ENCODE measurements at places on chromosomes 7 and 10.

DNA sequence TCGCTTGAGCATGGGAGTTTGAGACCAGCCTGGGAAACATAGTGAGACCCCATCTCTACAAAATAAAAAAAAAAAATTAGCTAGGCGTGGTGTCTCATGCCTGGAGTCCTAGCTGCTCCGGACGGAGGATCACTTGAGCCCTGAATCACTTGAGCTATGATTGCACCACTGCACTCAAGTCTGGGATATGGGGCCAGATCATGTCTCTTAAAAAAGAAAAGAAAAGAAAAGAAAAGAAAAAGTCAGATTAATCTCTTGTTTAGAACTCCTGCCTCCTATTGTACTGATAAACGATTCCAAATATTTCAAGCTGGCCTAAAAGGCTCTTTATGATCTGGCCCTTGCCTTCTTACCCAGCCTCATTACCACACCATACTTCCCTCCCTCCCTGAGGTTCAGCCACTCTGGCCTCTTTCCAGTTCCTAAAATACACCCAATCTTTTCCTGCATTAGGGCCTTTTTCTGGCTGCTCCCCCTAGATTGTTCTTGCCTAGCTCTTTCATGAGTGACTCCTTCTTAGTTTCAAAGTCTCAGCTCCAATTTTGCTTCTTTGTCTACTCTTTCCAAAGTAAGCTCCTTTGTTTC is 41.7 kb downstream of the VCL start:
- no peak for DNase-seq

- no peak for DNase-seq
Observed at GRCh38 chr10:12448340-12448728, 99.0 kb downstream of the CAMK1D start.

GRCh38 chr7:154743206-154743605 is 259.7 kb downstream of the PAXIP1 start:
- no peak for DNase-seq

DNA sequence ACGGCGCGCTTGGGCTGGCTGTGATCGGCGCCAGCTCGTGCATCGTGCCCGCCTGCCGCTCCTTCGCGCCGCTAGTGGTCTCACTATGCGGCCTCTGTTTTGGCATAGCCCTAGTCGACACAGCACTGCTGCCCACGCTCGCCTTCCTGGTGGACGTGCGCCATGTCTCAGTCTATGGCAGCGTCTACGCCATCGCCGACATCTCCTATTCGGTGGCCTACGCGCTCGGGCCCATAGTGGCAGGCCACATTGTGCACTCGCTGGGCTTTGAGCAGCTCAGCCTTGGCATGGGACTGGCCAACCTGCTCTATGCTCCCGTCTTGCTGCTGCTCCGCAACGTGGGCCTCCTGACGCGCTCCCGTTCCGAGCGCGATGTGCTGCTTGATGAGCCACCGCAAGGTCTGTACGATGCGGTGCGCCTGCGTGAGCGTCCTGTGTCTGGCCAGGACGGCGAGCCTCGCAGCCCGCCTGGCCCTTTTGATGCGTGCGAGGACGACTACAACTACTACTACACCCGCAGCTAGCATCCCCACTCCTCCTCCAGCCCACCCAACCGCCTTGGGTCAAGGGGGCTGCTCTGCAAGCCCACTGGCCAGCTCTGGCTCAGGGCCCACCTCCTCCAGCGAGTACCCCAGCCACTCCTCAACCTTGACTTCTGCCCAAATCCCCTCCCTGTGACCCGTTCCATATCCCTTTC is 1.9 kb downstream of the SLC18A3 start:
- DNase-seq, result no peak

DNA sequence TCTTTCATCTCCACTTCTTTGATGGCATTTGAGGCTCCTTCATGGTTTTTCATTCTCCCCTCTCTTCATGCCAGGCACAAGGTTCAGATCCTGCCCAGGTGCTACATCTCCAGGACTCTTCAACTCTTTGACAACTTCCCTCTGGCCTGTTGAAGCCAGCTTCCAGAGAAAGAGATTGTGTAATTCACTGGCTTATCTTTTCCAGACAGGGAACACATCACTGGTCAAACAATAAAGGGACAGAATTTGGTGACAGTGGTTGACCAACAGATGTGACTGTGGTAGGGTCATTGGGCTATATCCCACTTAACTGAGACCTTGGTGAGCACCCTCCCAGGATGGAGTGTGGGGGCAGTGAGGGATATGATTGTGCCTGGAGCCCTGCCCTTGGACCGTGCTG is 111.4 kb upstream of the AGK start:
- no peak for DNase-seq

DNA sequence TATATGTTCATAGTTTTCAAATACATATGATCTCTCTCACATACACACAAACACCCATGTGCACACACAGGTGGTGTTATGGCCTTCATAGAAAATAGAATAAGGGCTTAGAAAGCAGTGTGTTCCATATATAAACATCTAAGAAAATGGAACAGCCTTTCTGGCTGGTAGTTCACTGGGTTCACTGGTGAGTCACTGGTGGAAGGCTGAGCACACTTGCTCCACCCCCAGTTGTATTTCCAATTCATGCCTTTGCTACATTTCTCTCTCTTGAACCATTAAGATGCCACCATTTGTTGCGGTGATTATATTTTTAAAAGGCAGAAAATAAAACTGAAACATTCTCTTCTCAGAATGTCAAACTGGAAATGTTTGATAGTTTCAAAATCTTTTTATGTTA is 252.1 kb downstream of the GLI3 start:
- no peak for DNase-seq

DNA sequence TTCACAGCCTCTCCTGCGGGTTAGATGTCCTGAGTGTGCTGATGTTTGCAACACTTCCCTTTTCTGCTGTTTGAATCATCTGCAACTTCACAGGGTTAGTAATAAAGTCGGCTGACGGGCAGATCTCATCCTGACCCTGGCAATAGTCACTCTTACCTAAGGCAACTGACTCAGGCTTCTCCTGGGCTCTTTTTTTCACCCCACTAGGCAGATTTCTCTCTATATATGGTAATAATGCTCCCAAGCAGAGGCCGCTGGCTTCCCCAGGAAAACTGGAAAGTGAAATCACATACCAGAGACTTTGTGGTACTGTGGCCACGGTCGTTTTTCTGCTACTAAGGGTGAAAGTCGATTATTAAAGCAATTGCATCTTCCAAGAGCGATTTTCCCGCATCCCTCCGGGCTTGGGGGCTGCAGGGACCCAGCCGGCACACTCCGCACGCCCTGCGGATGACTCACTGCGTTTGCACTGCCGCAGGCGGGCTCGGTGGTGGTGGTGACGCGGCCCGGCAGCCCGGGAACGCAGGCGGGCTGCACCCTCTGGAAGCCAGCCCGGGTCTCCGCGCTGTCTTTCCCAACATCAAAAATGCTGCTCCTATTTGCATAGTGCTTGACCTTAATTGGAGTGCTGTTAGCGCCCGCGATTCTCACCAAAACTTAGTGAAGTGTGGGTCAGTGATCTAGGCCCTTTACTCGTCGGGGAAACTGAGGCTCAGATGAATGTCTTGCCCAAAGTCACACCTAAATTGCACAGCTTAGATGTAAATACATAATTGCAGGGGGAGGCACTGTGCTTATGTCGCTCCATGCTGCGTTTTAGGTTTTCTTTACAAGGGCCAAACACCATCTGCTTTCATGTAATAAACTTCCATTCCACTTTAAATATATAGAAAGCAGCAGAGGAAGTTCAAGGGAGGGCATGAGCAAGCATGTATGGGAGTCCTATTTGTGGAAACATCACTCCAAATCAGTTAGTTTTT is 47.6 kb upstream of the ITGB1 start:
- DNase-seq, result peak; percentile 53

- DNase-seq, result no peak
Observed at GRCh38 chr7:2110610-2111396, 121.9 kb downstream of the MAD1L1 start.

DNA sequence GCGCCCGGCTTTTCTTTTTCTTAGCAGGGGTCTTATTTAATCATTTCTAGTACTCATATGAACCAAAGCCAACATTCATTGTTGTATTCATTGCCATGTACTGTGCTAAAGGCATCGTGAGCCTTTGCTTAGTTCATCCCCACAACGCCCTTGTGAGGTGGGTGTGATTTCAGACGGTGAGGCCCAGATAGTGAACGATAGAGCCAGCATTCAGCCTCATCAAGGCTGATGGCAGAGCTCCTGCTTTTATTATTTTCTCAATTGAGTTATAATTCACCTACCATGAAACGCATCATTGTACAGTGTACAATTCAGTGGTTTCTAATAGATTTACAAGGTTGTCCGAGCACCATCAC is 50.1 kb downstream of the HK1 start:
- no peak for DNase-seq

- DNase-seq, result no peak
Observed at GRCh38 chr7:48042216-48042615, 6.9 kb downstream of the C7orf57 start.

- peak; percentile 22 for DNase-seq
Observed at GRCh38 chr10:73992899-73993788, 4.8 kb upstream of the VCL start.

DNA sequence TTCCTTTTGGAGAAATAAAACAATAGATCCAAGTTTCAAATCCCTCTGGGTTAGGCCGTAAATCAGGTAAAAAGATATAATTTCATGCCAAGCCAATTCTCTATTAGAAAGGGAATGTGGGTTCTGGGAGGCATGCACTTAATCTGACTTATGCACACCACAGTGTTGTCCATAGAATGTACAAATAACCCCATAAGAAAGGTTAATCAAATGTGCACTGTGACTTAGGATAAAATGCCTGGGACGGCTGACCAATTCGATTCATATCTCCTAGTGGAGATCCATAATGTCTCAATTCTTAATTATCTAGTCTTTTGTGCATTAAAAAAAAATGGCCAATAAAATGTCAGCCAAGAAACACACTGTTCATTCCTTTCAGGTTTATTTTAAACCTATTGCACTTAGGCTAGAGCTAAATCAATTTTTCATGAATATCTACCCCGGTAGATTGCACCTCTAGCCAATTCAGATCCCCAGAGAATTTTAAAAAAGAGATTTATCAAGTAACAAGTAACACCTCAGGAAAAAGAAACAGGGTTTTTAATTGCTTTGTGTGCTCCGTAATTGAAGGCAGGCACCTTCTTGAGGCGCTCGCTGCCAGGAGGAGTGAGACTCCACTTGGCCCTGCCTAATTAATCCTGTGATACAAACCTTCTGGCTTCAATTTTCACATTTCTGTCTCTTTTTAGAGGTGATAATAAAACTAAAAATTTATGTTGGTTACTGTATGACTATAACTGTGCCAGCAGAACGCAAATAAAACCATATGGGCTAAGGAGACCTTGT is 265.1 kb downstream of the ETV1 start:
- no peak for DNase-seq

DNA sequence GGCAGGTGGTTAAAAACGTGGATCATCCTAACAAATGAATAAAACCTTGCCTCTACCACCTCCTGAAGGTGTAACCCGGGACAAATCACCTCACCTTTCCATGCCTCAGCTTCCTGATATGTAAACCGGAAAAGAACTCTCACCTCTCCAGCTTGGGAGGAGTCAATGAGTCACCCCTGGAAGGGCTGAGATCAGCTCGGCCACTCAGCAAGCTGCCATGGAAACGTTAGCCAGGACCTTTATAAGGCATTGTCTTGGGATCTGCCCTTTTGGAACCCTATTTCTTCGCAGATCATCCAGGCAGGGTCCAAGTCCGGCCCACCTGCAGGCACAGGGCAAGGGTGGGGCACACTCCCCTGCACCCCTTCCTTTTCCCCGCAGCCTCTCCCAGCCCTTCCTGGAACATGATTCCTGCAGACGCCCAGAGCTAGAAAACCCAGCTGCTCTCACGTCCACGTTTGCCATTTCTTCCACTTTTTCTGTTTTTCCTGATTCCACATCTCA is 81.6 kb upstream of the PFKP start:
- DNase-seq, result no peak

DNA sequence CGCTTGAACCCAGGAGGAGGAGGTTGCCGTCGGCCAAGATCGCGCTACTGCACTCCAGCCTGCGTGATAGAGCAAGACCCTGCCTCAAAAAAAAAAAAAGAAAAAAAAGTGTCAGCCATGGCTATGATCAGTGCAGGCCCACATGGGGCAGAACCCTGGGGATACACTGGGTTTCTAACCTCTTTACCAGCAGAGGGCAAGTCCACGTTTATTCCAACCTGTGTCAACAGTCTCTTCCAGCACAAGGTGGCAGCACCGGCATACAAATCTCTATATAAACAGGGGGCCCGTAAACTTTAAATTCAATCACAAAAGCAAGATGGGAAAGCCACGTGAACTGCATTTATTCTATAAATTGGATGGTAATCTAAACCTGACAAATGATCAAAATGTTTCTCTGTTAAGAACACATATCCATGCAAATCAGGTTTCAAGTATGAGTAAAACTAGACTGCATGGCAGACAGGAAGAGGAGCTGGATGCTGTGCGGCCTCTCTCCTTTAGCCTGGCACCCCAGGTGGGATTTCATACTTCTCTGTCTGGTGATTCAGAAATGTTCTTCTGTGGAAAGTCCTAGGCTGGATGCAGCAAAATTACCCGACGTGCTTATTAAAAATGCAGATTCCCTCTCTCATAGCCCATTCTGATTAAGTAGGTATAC is 60.0 kb upstream of the STEAP1B start:
- DNase-seq, result peak; percentile 67

DNA sequence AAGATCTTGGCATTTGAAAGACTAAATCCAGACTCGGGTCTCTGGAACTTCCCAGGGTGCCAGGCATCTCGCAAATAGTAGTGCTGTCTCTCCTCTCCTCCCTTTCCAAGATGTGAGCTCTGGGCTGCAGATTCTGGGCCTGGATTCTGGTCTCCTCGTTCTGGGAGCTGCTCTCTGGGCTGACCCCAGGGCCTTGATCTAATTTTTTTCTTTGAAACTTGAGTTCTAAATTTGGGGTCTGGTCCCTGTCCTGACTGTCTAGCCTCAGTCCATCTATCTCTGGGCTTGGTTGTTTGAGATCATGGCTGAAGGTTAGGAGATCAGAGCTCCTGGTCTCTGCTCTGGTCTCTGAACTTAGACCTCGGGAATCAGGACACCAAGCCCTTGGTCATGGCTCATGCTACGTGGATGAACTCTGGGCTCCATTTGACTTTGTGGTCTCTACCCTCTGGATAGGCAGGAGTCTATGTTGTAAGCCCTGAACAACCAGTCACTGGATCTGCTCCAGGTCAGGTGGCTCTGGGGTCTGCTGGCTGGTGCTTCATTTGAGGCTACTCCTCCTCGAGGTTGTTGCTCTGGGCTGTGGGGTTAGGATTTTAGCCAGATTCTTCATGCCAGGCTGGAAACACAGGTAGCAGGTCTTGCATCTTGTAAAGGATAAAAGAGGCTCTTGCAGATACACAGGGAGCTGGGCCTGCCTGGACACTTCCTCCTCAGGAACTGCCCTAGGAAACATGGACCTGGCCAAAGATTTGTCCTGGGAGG is 8.0 kb upstream of the MBL2 start:
- DNase-seq, result no peak

DNA sequence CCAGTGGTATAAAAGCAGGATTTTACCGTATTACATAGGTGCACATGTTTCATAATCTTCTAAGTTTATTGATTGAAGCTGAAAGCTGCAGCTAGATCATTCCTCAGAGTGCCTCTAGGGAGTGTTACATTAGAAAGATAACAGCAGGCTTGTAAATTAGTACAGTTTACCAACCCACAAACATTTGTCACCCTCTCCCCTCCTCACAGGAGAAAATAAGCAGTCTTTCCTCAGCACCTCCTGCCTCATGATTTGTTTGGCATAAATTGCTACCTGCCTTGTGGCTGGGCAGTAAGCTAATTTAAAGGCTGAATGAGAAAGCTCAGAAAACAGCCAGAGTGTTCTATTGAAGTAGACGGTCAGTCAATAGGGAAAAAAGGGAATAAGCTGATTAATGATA is 74.2 kb downstream of the NXPH1 start:
- no peak for DNase-seq
